Endothelial cell (in vitro differentiated cells): ENCODE measurements at places on chromosomes 12 and 14. TPM values are rescaled to one million over a fixed set of nuclear protein-coding genes. Genes with fewer than 3 reads are reported as not detected.

TMPRSS12 gene
- not detected for total RNA-seq

IL22 gene
- total RNA-seq = not detected

- peaks cover 4% of the 10 kb centered on the region for H3K27me3 ChIP-seq
- no peak overlapping the region for H3K27ac ChIP-seq
- peaks cover 3% of the 10 kb centered on the region for H3K36me3 ChIP-seq
Measured at GRCh38 chr12:114851981-114852380, 168.0 kb upstream of the TBX3 start.

DNA sequence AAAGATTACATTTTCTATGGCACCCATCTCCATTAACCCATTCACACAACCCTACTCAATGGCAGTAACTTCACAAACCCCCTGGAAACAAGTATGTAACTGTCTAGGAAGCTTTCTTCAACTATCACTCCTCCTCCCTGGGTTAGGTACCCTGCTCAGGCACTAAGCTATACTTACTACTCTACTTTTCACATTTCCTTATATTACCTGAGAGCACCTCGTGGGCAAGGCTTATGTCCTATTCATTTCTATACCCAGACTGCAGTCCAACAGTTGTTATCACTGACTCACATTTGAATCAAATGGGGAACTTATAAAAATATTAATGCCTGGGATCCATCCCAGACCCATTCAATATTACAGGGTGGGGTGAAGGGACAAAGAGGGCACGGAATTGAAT, 4.6 kb downstream of the PAWR start:
- H3K4me1 ChIP-seq = peaks cover 12% of the 10 kb centered on the region
- no peak overlapping the region for H3K27ac ChIP-seq
- peaks cover 4% of the 10 kb centered on the region for H3K27me3 ChIP-seq
- no peak for DNase-seq
- peaks cover 5% of the 10 kb centered on the region for H3K36me3 ChIP-seq

MGAT4C gene
- total RNA-seq = 1.1 TPM

- H3K4me1 ChIP-seq = no peaks in the 10 kb centered on the region
- H3K27me3 ChIP-seq = no peaks in the 10 kb centered on the region
Measured at GRCh38 chr12:1318327-1319031, 275.9 kb downstream of the FBXL14 start.

DNA sequence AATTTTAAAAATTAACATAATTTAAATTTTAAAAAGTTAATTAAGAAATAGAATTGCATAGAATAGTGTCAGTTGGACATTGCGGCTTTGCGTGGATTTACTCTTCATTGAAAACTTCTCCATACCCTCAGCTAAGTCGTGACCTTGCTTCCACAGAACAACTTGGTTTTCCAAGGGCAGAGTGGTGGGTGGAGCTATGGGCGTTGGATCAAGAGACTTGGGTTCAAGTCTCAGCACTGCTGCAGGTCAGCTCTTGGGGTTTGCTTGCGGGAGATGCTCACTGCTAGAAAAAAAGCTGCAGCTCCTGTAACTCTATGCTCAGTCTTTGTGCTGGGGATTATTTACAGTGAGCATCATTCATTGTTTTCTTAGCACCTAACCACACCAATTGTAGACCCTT, 133.7 kb downstream of the PRIMA1 start:
- H3K4me3 ChIP-seq = no peak overlapping the region
- no peaks in the 10 kb centered on the region for H3K36me3 ChIP-seq

- peaks cover 14% of the 10 kb centered on the region for H3K36me3 ChIP-seq
- no peak overlapping the region for H3K27ac ChIP-seq
- peaks cover 2% of the 10 kb centered on the region for H3K27me3 ChIP-seq
- no peak overlapping the region for H3K4me3 ChIP-seq
- no peaks in the 10 kb centered on the region for H3K4me1 ChIP-seq
Measured at GRCh38 chr14:70448633-70449340, 3.2 kb upstream of the ADAM21 start.
